AG09309 (cell line): ENCODE measurements at places on chromosomes 2 and 18.

DNA sequence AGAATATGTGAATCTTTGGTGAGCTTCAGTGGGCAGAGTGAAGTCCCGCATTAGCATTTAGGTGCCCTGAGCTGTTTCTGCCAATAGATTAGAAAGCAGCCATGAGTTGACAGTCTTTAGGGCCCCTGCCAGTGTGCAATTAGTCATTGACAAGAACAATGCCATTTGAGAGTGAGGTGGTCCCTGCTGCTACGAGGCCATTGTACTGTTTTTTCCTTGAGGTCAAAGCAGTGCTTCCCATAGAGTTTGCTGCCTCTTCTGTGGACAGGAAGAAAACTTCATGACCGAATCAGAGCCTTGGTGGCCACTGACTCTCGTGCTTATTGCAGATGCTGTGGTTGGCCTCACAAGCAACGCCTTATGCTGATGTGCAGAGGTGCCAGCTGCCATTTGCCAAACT lies 102.7 kb downstream of the SH3BP4 start:
- no peak for DNase-seq

DNA sequence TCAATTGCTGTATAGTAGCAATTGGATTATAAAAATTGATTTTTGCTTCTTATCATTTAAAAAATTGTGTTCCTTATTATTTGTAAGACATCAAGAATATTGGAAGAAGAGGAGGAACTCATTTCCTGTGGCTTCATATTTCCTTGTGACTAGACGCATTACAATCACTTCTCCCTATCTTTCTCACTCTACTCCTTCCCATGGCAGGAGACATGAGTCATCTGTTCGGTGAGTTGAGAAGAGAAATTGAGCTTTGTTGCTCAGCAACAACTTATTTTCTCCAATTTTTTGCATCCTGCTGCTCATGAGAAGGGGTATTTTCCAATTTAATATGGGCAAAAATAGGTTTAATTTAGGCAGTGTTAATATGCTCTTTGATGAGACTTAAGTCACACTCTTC lies 1783.9 kb downstream of the SUCLG1 start:
- no peak for DNase-seq

GRCh38 chr2:234968631-234969305 lies 17.0 kb downstream of the SH3BP4 start:
- DNase-seq, result no peak

GRCh38 chr2:54634021-54634420 lies 89.4 kb upstream of the EML6 start:
- no peak for DNase-seq

- no peak for DNase-seq
These were observed 41.4 kb downstream of the IL1R2 start for GRCh38 chr2:102033031-102033749.

DNA sequence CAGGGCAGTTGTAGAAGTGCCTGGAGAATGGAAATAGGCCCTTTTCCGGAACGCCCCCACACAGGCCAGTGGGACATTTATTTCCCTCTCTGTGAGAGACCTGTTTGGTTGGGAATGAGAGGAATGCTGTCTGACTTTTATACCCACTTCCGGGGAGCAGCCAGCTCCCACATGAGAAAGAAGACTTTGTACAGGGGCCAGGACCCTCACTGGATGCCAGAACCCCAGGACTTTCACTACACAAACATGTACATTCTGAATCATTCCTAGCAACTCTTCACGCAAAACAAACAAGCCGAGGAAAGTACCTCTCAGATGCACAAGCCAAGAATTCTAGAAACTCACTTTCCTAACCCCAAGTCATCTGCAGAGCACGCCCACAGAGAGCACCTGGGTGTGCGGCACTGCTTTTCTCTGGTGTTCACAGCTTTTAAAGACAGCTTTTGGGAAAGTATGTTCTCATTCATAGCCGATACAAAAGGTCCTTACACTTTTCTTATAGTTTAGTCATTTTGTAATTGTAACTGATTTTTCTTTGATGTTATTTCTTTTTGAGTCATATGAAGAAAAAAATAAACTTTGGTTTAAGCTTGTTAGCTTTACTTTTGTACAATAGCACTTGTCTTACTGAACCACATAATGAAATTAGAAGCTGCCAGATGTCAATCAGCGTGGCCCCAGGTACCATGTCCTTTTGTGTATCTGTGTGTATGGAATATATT lies 856.1 kb upstream of the ID2 start:
- DNase-seq, result no peak
